ENCODE measurements at places on chromosomes 1 and 21.

- no peak for DNase-seq
Measured at GRCh38 chr1:26580116-26580515, 50.6 kb downstream of the RPS6KA1 start.

DNA sequence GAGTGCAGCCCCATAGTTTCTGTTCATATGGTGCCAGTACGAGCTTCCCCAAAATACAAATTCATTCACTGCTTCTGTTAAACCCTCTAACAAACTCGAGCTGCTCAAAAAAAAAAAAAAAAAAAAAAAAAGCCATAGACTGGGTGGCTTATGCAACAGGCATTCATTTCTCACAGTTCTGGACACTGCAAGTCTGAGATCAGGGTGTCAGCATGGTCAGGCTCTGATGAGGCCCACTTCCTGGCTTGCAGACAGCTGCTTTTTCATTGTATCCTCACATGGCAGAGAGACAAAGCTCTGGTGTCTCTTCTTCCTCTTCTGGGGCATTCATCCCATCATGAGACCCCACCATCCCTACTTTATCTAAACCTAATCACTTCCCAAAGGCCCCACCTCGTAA, 121.6 kb downstream of the PTBP2 start:
- no peak for DNase-seq

- DNase-seq: no peak
Measured at GRCh38 chr1:196486346-196486745, 121.9 kb downstream of the KCNT2 start.

DNA sequence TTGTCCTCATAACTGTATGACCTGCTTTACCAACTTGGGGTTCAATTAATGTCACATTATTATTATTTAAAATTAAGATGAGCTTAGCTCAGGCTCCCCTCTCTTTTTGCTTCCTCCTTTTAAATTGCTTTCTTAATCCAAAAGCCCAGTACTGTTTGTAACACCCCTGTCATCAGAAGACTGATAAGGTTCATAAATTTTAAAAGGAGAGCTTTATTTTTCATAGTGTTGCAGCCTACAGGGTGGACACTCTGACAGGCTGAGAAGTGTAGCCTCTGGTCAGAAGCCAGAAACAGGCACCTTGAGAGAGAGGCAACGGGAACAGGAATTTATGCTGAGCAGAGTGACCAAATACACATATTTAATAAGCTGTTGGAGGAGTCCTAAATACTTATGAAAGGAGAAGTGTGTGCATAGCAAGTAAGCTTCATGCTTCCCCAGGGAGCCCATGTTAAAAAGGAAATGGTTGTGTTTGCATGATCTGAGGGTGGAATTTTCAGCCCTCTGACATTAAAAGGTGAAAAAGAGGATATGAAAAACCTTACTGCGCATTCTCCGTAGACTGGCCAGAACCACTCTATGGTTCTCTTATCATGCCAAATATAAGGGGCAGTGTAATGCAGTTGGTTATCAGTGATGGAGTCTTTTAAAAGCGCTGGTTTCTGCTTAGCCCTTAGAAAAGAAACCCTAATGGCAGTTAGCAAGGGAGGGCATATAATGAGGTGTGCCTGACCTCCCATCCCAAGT, 30.5 kb upstream of the FGGY start:
- no peak for DNase-seq

DNA sequence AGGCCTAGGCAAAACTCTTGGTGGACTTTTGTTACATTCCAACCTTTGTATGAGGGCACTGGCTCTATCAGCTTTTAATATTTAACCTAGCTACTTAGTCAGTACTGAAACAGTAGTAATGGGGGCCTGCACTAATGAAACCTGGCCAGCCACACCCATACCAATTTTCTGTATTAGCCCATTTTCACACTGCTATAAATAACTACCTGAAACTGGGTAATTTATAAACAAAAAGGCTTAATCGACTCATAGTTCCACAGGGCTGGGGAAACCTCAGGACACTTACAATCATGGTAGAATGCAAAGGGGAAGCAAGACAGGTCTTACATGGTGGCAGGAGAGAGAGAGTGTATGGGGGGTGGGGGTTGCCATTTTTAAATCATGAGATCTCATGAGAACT, 245.7 kb upstream of the RGS18 start:
- no peak for DNase-seq

GRCh38 chr21:14603202-14603601, 57.1 kb upstream of the SAMSN1 start:
- no peak for DNase-seq

GRCh38 chr1:205965036-205965884, 22.0 kb upstream of the SLC26A9 start:
- no peak for DNase-seq

DNA sequence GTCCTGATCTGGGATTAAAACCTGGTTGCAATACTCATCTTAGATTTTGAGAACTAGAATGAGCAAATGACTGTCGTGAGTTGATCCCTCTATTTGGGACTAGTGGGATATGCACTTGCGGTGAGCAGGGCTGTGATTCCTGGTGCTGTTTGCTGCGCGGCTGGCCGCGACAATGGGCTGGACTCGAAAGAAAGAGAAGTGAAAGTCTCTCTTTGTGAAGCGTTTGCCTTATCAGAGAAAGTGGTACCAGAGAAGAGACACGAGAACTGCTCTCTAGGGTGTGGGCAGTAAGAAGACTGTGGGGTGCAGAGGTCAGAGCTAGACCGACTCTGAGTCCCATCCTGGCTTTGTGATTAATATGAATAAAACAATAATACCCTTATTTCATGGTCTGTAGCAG, 8.6 kb downstream of the ST6GALNAC3 start:
- no peak for DNase-seq

- DNase-seq: no peak
Measured at GRCh38 chr1:97004054-97004453, 282.5 kb downstream of the PTBP2 start.

DNA sequence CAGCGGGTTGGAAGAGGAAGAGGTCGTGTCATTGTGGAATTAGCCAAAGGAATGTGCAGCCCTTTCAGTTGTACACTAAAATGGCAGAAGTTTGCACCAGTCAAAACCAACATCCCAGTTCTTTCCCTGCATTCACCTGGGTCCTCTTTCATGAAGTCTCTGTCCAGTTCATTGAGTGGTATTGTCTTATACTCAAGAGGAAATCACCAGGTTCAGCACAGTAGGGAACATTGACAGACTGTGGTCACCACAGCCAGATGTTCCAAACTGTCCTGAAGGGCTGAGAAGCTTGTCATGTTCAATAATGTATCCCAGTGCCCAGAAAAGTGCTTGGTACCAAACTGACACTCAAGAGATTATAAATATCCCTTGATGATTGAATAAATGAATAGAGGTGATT, 131.6 kb downstream of the GLUL start:
- no peak for DNase-seq
